Stimulated activated CD8-positive, alpha-beta memory T cell treated with anti-CD3 and anti-CD28 coated beads, Interleukin-2, amount 100 ng/mL, for 1 hour (primary cell): ENCODE measurements at places on chromosomes 13 and 19.

GRCh38 chr19:49338691-49339300, 3.6 kb downstream of the CD37 start:
- DNase-seq, result no peak

- no peak for DNase-seq
Measured at GRCh38 chr19:768424-768823, 17.5 kb downstream of the MISP start.

DNA sequence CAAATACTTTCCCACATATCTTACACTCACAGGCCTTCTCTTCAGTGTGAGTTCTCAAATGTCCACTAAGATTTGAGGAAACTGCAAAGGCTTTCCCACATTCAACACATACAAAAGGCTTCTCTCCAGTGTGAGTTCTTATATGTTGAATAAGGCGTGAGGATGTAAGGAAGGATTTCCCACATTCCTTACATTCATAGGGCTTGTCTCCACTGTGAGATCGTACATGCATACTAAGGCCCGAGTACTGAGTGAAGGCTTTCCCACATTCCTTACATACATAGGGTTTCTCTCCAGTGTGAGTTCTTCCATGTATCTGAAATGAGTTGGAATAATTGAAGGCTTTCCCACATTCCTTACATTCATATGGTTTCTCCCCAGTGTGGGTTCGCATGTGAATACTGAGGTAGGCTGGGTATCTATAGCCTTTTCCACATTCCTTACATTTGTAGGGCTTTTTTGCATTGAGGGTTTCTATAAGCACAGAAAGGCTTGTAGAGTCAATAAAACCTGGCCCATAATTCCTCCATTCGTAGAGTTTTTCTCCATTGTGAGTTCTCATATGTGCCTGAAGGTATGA, 9.6 kb downstream of the ZNF426 start:
- no peak for DNase-seq

DNA sequence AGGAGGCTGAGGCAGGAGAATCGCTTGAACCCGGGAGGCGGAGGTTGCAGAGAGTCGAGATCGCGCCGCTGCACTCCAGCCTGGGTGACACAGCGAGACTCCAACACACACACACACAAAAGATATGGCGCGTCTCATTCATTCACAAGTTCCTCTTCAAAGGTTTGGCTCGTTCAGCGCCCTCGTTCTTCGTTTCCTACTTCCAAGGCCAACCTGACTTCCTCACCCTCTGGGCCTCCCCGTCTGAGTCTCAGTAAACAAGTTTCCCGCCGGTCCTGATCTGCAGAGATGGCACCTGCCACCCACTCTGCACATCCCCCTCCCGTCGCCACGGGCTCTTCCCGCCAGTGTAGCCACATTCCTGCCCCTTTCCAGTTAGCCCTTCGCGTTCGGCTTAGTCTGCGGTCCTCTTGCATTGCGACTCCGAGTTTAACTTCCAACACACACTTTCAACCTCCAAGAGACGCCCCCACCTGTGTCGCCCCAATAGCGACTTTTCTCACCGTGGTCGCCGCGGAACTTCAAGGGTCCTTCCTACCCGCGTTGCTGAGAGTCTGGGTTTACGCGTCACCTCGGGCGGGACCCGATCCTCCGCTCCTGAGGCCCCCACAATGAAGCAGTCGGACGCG, 1.3 kb upstream of the BSG start:
- DNase-seq, result no peak

DNA sequence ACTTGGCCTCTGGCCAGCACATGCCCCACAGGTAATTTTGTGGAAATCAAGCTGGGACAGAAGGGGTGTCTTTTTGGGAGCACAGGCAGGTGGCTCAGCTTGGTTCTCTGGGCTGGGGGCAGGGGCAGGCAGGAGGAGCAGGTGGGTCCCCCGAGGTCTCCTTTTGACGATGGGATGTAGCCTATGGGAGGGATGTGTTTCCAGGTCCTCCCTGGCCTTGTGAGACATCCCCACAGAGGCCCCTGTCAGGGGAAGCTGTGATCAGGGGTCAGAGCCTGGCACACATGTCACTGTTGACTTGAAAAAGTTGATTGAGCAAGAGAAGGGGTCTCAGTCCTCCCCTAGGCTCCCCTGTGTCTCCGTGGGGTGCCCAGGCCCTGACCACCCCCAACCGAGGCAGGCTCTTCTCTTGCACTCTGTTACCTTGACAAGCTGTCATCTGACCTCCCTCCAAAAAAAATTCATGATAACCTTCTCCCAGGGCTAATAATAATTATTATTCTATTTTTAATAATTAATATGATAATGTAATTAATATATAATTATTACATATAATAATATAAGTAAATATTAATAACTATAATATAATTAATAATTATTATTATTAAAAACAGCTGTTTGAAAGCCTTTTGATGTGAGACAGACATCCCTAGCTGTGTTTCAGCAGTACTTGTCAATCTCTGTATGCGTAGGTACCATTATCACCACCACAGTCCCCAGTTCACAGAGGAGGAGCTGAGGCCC, 116.2 kb downstream of the ZDHHC20 start:
- no peak for DNase-seq

DNA sequence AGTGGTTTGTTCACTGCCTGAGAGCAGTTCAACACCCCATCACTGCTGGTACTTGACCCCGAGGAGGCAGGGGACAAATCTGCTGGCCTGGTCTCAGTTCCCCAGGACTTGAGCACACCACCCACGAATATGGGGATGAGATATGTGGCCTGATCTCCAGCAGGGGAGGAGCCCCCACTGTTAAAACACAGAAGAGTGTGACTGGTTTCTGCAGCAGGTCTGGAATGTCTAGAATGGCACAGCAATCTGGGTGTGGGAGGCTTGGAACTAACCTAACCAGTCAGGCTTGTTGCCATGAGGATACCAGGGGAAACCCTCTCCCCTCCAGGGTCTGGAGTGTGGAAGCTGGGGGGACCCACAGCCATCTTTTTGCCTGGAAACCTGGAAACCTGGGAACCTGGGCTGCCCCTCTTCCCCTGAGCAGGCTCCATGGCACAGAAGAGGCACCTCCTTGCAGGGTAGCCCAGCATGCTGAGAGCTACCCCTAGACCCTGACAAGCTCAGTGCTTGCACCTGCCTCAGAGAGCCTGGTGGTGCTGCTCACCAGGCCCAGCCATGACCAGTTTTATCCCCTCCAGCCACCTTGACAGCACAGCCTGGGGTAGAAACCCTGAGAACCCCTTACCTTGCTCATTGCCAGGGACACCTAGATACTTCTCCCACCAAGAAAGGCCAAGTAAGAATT, 273.8 kb downstream of the LIG4 start:
- DNase-seq, result no peak

GRCh38 chr19:50358483-50359327, 6.7 kb downstream of the NAPSA start:
- DNase-seq, result peak; percentile 50

- DNase-seq, result no peak
Measured at GRCh38 chr13:43200736-43201135, 177.3 kb downstream of the DNAJC15 start.

- DNase-seq, result no peak
Measured at GRCh38 chr13:40922437-40923040, 96.6 kb downstream of the ELF1 start.

- DNase-seq, result no peak
Measured at GRCh38 chr19:47274891-47275761, 441 bp downstream of the INAFM1 start.

DNA sequence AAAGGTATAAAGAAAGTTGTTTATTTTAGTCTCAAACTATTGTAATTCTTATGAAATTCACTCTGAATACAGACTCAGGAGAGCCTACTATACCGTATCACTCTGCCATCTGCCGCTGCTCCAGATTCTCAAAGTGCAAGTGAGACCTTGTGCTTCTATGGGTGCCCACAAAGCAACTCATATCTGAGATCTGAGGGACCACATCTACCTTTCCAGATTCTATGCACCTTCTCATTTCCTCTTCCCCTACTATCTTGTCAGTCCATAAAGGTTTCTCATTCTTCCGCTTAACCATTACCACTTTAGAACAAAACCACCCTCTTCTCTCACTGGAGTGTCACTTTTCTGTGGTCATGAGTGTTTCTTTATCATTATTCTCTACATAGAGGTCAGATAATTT, 1236.9 kb downstream of the DIAPH3 start:
- DNase-seq, result no peak

GRCh38 chr19:51959791-51960190, 26.8 kb downstream of the ZNF350 start:
- no peak for DNase-seq

DNA sequence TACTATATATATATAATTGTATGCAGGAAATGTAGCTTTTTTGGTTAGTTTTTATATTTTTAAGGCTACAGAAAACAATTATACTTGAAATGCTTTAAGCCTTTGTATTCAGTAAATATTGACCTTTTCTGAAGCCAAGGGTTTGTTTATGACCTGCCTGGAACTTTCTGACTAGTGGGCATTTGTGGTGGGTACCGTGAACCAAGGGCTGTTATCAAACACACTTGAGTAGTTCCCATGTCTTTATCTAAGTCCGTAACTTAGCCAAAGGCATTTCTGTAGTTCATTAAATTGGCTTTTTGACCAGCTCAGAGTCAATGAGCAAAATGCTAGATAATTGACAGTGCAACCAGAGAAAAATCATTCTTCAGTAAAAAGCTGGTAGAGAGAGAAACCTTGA, 1444.2 kb upstream of the SLC10A2 start:
- DNase-seq, result no peak

- no peak for DNase-seq
Measured at GRCh38 chr13:95530178-95530577, 22.3 kb upstream of the CLDN10 start.

DNA sequence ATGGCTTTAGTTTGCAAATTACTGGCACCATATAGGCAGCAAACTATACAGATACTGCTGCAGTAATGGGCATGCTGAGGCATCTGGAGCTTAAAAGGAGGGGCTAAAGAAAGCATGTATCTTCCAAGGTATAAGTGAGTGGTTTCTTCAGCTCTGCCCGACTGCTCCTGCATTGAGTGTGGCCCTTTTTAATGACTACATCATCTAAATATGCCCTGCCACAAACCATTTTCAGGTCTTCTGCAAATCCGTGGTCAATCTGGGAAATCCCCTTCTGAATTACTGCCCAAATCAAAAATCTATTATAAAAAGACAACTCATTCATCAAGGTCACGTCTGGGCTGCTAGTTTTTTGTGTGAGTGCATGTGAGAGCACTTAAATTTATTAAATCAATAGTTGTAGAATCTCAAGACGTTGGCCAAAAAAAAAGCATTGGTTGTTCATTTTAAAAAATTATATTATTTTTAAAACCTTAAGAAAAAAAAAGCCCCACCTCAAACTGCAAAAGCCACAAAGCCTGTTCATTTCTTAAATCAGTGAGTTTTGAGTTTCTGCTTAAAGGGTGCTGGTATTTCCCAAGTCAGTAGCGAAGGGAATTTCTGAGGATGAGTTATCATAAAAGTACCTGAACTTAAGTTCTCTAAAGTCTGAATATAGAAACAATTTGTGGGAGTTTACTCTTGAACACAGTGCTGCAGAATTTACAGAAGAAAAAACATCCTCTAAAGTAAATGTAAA, 16.3 kb downstream of the LCP1 start:
- no peak for DNase-seq

DNA sequence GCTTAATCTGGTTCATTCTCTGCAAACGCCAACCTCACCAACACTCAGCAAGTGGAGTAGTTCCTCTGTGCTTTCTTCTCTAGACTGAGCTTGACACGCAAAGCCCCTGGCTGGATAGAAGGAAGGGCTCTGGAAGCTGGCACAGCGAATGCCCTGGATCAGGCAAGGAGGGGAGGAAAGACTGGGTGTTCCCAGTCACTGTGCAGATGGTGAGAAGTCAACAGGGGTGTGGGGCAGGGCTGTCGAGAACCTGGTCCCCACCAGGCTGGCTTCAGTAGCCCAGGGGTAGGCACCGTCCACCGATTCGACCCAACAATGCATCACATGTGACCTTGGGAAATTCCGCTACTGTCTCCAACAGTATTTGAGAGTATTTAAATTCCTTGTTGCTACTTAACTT, 65.5 kb downstream of the TSHZ3 start:
- no peak for DNase-seq

DNA sequence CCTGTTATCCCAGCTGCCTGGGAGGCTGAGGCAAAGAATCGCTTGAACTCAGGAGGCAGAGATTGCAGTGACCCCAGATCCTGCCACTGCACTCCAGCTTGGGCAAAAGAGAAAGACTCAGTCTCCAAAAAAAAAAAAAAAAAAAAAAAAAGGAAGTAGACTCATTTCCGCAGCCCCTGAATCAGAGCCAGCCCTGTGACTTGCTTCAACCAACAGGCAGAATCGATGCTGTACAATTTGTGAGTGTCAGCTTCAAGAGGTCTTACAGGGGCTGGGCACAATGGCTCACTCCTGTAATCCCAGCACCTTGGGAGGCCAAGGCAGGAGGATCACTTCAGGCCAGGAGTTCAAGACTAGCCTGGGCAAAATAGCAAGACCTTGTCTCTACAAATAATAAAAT, 12.8 kb downstream of the ANKRD27 start:
- DNase-seq, result no peak

- no peak for DNase-seq
Measured at GRCh38 chr13:101967216-101967615, 434.6 kb downstream of the FGF14 start.

DNA sequence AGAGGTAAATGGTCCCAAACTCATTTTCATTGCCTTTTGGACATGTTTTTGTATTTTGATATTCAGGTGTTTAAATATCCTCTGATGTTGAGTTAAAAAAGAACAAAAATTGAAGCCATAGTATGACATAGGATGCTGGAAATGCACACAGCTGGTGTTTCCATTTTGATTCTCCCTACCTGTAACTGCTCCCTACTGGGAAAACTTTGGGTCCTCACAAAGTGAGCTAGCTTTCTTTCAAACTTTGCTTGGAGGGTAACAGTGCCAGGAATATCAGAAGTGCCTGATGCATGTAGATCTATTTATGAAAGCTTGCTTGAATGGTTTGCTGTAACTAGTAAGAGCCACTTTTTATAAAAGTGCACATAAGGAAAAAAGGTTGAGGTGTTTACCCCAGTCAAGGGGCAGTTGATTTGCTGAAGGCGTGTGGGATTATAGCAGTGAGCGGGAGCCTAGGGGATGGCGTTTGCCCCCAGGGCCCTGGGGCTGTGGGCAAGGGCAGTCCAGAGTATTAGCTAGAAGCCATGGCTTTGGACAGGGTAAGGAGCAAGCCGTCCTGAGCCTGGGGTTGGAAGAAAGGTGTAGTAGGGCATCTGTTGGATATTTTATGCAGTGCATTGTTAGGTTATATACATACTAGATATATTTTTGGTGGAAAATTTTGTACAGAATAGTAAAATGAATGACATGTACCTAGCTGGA, 4.3 kb downstream of the RPS9 start:
- DNase-seq, result no peak

GRCh38 chr19:54127688-54128440, 9.7 kb upstream of the CNOT3 start:
- DNase-seq, result no peak
